ENCODE measurements at places on chromosomes 6 and 20. TPM values are rescaled to one million over a fixed set of nuclear protein-coding genes. Genes with fewer than 3 reads are reported as not detected.
A peak's percentile ranks its signal among the peaks of the same experiment; 100 is the strongest.

DNA sequence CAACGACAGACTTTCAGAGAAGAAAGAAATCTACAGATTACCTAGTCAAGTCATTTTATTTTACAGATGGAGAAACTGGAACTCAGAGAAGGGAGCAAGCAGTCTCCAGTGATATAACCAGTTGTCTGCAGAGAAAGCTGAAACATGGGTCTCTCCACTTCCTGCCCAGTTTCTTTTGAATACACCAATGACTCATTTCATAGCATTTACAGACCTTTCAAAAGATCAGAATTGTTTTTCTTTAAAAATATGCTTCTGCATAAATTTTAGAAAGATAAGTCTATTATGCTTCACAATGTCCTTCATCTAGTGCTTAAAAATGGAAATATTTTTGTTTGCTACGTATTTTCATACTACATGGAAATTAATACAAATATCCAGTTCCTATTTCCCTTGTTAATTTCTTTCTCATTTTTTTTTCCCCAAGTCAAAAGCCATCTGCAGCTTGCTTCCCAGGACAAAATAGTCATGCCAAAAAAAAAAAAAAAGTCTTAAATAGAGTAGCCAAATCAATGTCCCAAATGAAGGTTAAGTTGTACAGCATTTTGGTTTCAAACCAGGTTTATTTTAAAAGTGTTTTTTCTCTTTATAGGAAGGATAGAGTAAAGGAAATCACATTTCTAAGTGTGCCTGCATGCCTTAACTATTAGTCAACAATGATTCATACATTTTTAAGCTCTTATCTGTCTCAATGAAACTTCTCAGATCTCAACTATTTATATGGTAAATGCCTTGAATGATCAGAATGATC is 36.9 kb downstream of the ARHGAP18 start:
- peak overlapping the region; percentile 71 for H3K4me3 ChIP-seq
- H3K36me3 ChIP-seq, result peaks cover 15% of the 10 kb centered on the region
- peak; percentile 62 for DNase-seq
- peak overlapping the region; percentile 95 for H3K27ac ChIP-seq

GRCh38 chr6:30769088-30769852 is 24.9 kb upstream of the IER3 start:
- H3K27me3 ChIP-seq, result no peaks in the 10 kb centered on the region
- peaks cover 70% of the 10 kb centered on the region for H3K4me1 ChIP-seq
- peak overlapping the region; percentile 89 for H3K27ac ChIP-seq
- DNase-seq, result peak; percentile 85
- H3K4me3 ChIP-seq, result peak overlapping the region; percentile 18

DNA sequence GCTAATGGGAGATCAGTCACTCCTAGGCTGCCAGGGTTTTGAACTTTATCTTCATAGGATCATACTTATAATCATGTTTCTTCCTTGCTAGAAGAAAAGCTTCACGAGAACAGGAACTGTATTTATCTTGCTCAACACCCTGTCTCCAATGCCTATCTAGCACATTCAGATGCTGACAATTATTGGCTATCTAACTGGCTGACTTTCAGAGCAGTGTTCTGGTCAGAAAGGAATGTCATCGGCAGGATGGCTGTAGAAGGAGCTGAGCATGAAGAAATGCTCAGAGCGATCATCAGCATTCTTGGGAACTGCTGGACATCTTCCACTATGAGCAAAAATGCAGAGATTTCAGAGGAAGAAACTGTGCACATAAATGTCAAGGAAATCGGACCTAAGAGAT is 628.0 kb upstream of the NRSN1 start:
- no peak overlapping the region for H3K4me3 ChIP-seq
- no peak for DNase-seq
- H3K4me1 ChIP-seq, result no peaks in the 10 kb centered on the region
- H3K27ac ChIP-seq, result no peak overlapping the region
- H3K27me3 ChIP-seq, result no peaks in the 10 kb centered on the region

SLC35F1 gene
- not detected for total RNA-seq

All from activated CD8-positive, alpha-beta memory T cell treated with anti-CD3 and anti-CD28 coated beads, Interleukin-2, amount 10 ng/mL, durations not matched to agents 7 days and 5 days (primary cell).